HCEC 1CT (cell line): ENCODE measurements at places on chromosomes 4 and X.

DNA sequence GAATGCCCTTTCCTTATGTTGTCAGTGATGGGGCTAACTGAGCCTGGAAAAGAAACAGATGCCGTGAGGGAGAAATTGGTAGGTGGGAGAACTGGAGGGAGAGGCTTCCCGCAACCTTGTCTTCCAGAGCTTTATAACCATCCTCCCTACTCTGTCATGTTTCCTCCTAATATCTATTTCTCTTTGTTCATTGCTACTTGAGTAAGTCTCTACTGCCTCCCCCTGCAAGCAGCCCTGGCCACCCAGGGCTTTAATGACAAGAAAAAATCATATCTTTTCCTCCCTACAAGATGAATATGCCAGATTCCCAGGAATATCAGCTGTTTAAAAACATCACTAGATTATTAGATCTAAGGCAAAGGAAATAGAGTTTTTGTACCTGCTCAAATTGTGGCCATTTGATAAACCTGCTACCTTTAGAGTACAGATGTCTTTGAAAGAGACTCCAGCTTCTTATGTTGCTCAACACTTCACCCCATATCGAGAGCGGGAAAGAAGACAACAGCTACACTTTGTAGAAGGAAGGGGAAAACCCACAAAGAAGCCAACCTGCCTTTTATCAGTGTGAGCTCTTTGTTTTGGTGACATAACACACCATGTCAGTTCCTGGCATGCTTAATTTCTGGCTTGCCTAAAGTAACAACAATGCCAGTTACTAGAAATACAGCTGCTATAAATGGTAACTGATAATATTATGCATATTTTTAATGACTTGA lies 186.6 kb upstream of the LEF1 start:
- no peak for DNase-seq

DNA sequence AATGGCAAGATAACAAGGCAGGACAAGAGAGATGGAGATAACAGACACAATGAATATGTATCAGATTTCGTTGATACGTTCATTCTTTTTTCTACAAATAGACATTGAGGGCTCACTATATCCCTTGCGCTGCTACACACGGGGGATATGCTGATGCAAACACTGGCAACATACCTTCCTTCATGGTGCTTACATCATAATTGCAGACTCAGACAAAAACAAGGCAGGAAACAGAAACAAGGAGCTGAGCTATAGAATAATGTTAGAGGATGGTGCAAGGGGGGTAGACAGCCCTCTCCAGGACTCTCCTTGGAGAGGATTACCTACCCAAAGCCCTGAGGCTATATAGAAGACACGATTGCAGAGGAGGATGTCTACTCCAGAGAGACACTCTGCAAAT lies 1069.5 kb downstream of the DMD start:
- DNase-seq = no peak

DNA sequence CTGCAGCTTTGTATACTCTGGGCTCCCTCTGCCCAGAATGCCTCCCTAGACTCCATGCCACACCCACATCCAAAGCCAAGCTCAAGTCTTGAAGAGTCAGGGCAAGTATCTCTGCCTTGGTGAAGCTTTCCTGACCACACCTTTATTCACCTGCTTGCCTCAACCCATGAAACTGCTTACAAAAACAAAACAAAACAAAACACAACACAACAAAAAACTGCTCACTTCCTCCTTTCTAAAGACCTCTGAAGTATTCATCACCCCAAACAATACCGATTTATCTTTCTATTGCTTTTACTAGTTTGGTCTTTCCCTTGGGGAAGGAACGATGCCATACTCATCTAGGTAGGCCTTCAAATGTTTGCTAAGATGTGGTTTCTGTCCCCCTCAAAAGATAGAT lies 45.0 kb downstream of the TMEM165 start:
- no peak for DNase-seq

DNA sequence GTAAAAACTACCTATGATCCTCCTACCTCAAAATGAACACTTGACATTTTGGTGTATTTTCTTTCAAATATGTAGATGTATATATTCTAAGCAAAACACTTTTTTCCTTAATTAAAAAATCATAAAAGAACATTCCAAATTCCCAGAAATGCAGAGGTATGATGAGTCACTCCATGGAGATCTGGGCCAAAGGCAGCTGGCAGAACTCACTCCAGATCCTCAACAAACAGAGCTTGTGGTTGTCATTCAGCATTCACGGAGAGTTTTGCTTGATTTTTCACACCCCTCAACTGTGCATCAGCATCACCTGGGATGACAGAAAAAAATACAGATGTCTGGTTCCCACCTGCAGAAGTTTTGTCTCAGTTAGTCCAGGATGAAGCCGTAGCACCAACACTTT lies 144.6 kb downstream of the KIT start:
- peak; percentile 11 for DNase-seq

DNA sequence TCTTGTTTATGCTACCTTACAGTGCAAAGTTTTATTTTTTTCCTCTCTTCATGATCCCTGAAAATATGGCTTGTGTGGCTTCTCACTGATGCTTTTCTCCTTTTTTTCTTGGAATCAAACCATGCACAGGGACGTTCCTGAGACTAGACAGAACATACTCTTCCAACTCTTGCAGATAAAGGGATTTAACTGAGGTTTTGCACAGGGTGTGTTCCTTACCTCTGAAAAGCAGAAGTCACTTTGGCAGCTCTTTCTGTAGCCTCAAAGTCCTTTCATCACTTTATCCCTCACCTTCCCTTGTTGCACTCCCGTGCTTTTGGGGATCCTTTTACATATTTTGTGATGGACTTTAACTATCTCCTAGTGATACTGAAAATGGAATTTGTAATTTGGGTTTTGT lies 300.1 kb downstream of the SPRY1 start:
- DNase-seq = no peak

- peak; percentile 32 for DNase-seq
Measured at GRCh38 chrX:12403474-12404082, 265.3 kb downstream of the FRMPD4 start.

DNA sequence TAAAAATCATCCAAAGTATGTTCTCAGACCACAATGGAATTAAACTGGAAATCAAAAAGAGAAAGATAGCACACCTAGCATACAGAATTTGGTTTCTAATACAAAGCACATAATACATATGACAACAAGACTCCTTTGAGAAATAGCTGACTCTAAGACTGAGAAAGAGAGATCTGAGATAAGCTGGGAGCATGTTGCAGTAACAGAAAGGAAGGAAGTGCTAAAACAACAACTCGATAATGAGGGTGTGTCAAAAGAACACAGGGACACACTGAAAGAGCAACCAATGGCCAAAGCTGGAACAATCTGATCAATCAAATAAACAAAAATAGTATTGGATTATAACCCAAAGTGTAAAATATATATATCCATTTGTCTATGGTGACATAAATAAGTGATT lies 586.6 kb downstream of the C4orf33 start:
- DNase-seq = no peak

DNA sequence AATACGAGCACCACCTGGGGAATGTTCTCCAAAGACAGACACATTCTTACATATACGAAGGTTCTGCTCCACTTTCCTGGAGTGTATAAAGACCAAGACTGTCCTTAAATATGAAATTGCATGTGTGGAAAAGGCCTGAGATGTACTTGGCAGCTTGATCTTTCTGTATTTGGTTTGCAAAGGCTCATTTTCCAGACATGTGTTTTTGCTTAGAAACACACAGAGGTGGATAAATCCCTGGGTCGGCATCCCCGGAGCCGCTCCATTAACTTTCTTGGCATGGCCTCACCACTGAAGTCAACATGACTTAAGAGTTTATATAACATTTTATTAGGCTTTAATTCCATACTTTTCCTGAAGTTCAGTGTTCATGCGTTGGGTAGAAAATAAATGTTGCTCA lies 239.4 kb downstream of the LDB2 start:
- DNase-seq = no peak
